T-cell (primary cell): ENCODE measurements at places on chromosomes 13 and 19. TPM values are rescaled to one million over a fixed set of nuclear protein-coding genes. Genes with fewer than 3 reads are reported as not detected.

ZNF772 gene
- 9.4 TPM for total RNA-seq

CPAMD8 gene
- 2.1 TPM for total RNA-seq

FLT1 gene
- total RNA-seq: 1.6 TPM

HS6ST3 gene
- not detected for total RNA-seq

- H3K4me3 ChIP-seq: no peak overlapping the region
- no peak for DNase-seq
- H3K27ac ChIP-seq: no peak overlapping the region
- H3K4me1 ChIP-seq: no peaks in the 10 kb centered on the region
- H3K36me3 ChIP-seq: no peaks in the 10 kb centered on the region
- H3K27me3 ChIP-seq: no peaks in the 10 kb centered on the region
These were observed 165.0 kb downstream of the USP12 start for GRCh38 chr13:27006519-27007161.

GRCh38 chr19:52296773-52297600, at the start of gene ZNF480:
TSS of gene ZNF480 (plus strand) at chr19:52297169. CDS start at chr19:52300413, 3,244 bp downstream.
- peak; percentile 78 for DNase-seq
- peak within 1 kb of the TSS; percentile 92 for H3K27ac ChIP-seq
- H3K36me3 ChIP-seq: peaks cover 26% of the 10 kb centered on the region
- peak within 1 kb of the TSS; percentile 96 for H3K4me3 ChIP-seq
- H3K27me3 ChIP-seq: no peaks in the 10 kb centered on the region
